Activated naive CD4-positive, alpha-beta T cell treated with anti-CD3 and anti-CD28 coated beads, Interleukin-2, amount 50 U/mL, for 72 hours (primary cell): ENCODE measurements at places on chromosomes 6 and 20. TPM values are rescaled to one million over a fixed set of nuclear protein-coding genes. Genes with fewer than 3 reads are reported as not detected.

The ARHGAP40 gene
- total RNA-seq, result not detected

The SMOC2 gene
- total RNA-seq, result not detected

The OTOR gene
- total RNA-seq, result not detected

- DNase-seq, result no peak
Measured at GRCh38 chr20:62067547-62068260, 2.0 kb upstream of the TAF4 start.

- DNase-seq, result no peak
Measured at GRCh38 chr6:159217595-159218275, 48.5 kb downstream of the FNDC1 start.

DNA sequence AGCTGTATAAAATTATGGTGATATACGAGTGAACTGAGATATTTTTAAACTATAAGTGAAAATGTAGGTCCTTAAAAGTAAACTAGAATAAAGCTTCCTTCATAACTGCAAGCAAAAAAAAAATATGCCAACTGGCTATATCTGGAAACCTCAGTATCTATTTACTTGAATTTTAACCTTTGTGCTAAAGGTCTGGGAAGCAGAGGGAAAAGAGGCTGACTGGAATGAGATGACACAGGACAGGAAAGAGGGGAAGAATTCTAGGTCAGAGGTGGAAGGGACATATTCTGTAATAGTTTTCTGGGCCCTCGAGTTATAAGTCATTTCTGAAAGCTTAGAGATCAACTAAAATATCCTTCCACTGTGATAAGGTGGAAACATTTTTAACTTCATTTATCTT lies 46.8 kb downstream of the AIG1 start:
- no peak for DNase-seq

- no peak for DNase-seq
Measured at GRCh38 chr6:136901212-136901784, 20.8 kb upstream of the SLC35D3 start.

DNA sequence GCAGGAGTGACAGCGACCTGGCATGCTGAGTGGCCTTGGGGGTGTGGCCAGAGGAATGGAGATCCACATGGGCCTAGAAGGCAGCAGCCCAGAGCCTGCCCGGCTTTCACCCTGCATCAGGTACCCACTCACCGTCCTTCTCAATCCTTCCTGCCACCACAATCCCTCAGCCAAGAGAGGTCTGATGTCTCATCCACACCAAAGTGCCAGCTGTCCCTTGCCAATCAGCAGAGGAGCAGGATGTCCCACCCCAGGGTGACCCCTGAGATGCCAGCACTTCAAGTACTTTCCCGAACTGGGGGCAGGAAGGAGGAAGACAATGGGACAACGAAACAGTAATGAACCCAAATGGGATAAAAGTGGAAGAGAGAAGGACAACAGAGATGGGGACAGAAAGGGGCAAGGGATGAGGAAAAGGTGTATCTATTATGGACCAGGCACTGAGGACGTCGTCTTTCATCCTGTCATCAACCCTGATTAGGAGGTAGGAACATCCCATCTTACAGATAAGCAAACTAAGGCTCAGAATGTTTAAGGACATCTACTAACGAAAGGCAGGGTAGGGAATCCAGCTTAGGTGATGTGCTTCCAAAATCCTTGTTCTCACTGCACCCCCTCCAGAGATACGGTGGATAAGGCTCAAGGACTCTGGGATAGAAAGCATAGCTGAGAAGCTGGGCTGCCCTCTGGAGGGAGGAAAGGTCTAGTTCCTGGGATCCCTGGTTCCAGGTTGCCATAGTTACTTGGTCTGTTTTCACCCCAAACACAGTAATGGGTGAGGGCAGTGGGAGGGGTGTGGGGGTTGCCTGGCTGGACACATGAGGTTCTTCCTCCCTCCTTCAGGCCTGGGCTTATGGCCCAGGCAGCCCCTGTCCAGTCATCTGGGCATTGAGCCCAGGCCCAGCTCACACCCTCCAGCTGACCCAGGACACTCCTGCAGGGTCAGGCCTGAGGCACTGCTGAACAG lies 4.5 kb upstream of the TNXB start:
- DNase-seq, result no peak

DNA sequence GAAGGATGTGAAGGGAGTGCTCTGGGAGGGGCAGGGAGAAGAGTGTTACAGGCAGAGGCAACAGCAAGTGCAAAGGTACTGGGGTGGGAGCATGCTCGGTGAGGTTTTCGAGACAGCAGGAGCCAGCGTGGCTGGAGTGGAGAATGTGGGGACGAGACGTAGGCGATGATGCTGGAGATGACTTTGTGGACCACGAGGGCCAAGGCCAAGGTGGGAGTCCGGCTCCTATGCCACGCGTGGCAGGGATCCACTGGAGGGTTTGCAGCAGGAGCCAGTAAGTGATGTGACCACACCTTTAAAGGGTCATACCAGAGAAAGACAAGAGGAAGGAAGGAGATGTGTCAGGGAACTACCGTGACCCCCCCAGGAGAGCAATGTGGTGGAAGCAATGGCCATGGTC lies 7.3 kb downstream of the PTGIS start:
- no peak for DNase-seq
